Hematopoietic multipotent progenitor cell treated with erythropoietin and hydrocortisone succinate and interleukin-3 and kit ligand, for 15 days (in vitro differentiated cells): ENCODE measurements at places on chromosomes 16 and 17.

GRCh38 chr16:81189100-81189664 lies 49.3 kb upstream of the BCO1 start:
- no peak for DNase-seq

DNA sequence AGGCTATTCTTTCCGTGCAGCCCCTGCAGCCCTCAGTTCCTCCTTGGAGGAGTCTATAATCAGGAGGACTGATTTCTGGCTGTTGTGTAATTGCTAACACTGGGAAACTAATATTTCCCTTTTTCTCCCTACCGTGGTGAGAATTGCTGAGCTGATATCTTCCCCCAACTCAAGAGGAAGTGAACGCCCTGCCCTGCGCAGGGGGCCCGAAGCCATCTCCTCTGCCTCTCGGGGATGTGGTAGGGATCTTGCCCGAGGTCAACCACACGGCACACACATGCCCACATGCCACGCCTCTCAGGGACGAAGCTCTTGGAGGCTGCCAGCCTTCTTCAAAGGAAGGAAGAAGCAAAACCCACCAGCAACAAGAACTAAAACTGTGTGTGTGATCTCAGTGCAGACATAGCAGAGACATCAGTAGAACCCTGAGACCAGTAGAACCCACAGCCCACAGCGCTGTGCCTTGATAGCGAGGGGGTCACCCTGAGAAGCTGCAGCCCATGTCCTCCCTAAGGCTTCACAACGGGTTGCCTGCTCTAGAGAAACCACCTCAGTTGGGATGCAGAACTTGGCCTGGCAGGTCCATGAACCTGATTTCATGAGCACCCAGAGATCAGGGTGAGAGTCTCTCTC lies 8.9 kb upstream of the ULK2 start:
- DNase-seq: no peak

DNA sequence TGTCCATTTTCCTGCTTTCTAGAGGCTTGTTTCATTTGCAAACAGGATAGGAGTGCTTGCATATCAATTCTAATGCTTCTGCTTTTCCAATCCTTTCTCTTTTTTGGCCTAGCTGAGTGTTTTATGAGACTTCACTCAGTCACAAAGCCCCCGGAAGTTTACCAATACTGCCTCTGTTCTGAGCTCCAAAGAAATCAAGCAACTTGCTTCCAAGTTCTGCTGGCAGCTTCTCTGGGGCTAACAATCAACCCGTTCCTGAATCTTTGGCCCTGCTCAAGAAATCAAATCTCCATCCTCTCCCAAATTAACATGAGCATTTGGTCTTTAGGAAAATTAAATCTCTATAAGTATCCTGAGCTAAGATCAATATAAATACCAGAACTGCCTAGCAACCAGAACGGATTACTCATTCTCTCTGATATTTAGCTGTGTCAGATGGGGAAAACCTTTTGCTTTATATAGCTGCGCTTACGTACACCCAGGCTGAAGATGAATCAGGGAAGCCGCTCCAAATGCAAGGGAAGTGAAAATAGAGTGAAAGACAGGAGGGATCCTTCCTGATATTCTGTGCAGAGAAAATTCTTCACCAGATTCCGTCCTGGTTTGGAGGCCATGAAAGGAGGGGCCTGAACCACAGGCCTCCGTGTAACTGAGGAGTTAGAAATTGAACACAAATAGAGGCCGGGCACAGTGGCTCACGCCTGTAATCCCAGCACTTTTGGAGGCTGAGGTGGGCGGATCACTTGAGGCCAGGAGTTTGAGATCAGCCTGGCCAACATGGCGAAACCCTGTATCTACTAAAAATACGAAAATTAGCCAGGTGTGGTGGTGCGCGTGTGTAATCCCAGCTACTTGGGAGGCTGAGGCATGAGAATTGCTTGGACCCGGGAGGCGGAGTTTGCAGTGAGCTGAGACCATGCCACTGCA lies 23.3 kb upstream of the GRB2 start:
- no peak for DNase-seq

DNA sequence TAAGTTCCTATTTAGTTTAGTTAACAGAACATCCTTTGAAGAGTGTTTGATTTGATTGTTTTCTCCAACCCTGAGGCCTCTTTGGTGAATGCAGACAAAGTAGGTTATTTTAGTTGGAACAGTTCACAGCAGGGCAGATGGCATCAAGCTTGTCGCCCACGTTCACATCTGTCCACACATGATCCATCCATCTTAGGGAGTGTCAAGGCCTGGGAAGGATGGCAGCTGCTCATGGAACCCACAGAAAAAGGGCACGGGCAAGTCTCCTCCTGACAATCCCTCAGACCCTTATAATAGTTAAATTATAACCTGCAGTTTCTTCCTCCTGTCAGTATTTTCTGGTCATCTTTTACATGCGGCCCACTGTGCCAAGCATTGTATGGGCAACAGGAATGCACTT lies 60.2 kb downstream of the KNOP1 start:
- DNase-seq: no peak

DNA sequence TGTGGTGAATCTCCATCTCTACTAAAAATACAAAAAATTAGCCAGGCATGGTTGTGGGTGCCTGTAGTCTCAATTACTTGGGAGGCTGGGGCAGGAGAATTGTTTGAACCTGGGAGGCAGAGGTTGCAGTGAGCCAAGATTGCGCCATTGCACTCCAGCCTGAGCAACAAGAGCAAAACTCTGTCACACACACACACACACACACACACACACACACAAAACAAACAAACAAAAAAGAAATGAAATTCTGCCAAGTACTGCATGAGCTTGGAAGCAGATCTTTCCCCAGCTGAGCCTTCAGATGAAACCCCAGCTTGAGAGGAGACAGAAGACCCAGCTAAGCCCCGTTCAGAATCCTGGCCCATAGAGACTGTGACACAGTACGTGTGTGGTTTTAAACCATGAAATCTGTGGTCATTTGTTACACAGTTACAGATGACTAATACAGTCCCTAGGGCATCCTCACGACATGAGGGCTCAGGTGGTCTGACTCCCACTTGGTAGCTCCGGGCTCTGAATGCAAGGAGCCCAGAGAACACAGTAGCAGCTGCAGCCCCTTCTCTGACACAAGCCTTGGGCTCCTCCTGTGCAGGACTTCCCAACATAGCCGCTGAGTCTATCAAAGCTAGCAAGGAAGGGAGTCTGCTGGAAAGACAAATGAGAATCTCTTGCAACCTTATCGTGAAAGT lies 132.8 kb downstream of the SEC14L1 start:
- DNase-seq: no peak

GRCh38 chr17:57506774-57507127 lies 238.3 kb downstream of the CCDC182 start:
- no peak for DNase-seq

- no peak for DNase-seq
These were observed 5.5 kb downstream of the GAST start for GRCh38 chr17:41717408-41718286.

DNA sequence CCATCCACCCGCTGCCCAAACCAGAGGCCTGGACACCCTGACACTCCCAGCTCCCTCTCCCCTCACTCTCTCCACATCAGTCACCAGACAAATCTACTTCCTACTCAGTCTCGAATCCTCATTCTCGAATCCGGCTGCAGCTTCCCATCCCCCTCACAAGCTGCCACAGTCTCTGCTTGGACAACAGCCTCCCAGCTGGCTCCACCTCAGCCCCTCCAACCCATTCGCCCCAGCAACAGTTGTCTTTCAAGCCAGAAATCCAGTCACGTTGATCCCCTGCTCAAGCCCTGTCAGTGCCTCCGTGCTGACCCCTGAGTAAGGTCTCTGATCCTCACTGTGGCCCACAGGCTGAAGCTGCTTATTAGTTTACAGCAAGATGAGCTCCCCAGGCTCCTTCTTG lies 44.2 kb upstream of the MTSS2 start:
- no peak for DNase-seq

DNA sequence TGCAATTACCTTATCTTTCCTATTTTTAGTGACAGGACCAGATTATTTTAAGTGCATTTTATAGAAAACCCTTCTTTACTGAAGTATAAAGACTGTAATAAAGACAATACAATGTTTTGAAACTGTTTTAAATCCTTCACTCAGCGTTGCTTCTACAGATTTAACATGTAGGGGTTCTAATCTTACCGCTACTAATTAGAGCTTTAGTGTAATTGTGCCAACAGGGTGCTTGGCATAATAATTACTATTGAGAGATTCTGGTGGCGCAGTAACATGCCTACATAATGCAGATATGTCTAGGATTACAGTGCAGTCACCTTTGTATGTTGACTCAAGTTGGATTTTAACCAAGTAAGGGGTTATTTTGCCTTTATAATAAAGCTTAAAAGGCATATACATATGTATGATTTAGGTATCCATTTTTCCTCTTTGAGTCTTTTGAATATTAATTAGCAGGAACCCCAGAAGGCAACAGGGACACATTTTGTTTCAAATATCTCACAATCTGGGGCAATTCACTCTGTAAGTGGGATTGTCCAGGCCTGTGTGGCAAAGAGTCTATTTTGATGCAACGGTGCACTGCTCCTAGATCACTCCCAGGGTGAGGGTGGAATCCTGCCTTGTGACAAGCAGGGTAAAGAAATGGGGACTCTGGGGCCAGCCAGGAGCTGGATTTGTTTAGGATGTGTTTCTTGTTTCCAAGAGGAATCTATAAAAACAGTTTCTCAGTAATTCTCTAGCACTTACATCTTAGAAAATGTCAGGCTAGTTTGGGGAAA lies 604.7 kb upstream of the SALL1 start:
- DNase-seq: no peak

DNA sequence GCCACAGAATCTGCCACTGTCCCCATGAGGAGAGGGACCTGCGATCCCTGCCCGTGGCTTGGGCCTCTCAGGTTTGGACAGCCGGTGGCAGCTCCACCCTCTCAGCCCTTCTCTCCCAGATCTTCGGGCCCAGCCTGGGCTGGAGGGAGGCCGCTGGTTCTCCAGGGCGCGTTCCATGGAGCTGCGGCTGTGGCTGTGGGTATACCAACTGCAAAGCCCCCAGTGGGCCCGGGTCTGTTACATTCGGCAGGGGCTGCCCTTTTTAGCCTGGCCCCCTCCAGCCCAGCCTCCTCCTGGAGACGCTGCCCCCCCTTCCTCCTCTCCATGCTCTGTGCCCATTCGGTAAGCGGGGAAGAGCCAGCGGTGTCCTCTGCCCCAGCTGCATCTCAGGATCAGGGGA lies 64.7 kb upstream of the ZNF469 start:
- no peak for DNase-seq

- DNase-seq: no peak
These were observed 499.0 kb downstream of the MAF start for GRCh38 chr16:79101491-79101890.

DNA sequence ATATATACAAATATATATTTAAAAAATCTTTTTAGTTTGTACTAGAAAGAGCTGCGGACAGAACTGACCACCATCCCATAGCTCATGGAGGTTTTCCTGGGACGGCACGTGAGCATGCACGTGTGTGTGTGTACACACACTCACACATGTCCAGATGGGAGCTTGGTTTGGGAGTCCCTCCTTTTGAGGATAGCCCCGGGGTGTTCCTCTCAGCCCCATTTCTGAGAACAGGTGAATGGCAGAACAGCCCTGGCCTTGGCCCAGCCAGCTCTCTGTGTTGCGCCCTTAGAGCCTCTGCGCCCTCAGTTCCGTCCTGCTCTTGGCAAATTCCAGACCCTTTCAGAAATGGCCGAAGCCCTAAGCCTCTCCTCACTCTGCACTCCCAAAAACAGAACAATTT lies 70.1 kb downstream of the AMFR start:
- DNase-seq: no peak

GRCh38 chr17:81558941-81559806 lies 7.0 kb upstream of the FAAP100 start:
- DNase-seq: no peak

DNA sequence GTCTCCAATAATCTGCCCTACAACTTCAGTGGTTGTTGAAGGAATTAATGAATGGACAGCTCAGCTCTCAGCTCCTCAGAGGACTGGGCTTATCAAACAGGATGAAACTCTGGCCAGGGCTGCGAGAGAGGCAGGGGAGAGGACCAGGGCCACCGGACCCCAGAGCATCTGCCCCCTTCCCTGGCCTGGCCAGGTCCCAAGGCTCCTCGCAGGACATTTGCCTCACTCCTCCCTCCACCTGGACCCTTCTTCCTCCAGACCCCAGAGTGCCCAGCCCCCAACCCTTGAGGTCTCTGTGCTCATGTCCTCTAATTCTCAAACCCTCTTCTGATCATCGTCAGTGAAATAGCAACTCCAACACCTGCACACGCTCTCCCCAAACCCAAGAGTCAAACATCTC lies 3.7 kb downstream of the CD300C start:
- DNase-seq: no peak

DNA sequence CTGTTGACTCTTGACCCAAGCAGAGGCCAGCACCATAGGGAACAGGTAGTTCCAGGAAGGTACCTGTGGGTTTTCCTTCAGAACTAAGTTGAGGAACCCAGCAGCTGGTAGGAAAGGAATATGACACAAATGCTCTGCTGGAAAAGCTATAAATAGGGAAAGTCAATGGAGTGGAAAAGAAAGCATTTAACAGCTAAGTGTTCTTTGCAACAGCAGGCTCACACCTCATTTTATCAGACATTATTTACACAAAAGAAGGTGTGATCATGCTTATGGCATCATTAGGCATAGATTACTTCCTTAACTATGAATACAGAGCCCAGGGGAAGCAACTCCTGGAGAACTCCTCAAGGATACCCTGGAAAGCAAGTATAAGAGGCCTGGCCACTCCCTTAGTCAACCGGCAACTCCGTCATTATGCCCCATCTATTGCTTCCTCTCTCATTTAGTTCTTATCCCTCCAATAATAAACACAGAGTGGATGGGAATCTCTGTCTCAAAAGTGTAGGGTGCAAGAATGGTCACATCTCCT lies 128.1 kb downstream of the HS3ST2 start:
- DNase-seq: no peak

- no peak for DNase-seq
These were observed 42.3 kb upstream of the MED9 start for GRCh38 chr17:17434477-17434876.

DNA sequence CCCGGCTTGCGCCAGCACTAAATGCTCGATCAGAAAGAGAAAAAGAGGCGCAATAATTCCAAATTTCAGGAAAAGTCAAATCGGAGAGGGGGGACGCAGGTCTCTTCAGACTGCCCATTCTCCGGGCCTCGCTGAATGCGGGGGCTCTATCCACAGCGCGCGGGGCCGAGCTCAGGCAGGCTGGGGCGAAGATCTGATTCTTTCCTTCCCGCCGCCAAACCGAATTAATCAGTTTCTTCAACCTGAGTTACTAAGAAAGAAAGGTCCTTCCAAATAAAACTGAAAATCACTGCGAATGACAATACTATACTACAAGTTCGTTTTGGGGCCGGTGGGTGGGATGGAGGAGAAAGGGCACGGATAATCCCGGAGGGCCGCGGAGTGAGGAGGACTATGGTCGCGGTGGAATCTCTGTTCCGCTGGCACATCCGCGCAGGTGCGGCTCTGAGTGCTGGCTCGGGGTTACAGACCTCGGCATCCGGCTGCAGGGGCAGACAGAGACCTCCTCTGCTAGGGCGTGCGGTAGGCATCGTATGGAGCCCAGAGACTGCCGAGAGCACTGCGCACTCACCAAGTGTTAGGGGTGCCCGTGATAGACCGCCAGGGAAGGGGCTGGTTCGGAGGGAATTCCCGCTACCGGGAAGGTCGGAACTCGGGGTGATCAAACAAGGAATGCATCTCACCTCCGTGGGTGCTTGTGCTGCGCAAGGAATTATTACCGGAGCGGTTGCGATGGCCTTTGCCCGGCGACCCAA lies 4.0 kb upstream of the DLX4 start:
- no peak for DNase-seq
